Cardiac septum (tissue), 1 donor: ENCODE measurements at places on chromosomes 13 and 19. TPM values are rescaled to one million over a fixed set of nuclear protein-coding genes. Genes with fewer than 3 reads are reported as not detected.

DNA sequence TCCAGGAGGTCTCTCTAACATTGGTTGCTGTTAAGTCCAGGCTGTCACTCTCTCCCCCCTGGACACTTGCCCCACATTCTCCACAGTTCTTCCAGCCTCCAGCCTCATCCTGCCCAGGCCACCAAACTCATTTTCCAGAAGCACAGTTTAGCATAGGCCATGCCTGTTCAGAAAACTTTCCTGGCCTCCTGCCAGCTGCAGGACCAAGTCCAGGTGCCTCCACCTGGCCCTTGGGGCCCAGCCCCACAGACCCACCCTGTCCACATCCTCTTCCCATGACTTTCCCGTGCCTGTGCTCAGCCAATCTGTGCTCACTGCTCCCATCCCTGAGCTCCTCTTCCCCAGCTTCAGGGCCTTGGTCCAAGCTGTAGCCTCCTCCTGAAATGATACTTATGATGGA lies 905.0 kb downstream of the UQCRFS1 start:
- no peak for DNase-seq

DNA sequence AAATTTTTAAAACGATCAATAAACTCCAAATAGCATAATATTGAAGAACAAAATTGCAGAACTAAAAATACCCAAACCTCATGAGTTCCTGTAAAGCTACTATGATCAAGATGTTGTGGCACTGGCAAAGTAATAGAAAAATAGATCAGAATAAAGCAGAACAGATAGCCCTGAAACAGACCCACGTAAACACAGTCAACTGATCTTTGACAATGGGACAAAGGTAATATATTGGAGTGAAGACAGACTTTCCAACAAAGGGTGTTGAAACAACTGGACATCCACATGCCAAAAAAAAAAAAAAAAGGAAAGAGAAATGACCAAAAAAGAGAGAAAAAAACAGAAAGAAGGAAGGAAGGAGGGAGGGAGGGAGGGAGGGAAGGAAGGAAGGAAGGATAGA lies 138.7 kb downstream of the IRS2 start:
- no peak for DNase-seq

Gene ELAVL3
- 0.89 TPM for total RNA-seq

DNA sequence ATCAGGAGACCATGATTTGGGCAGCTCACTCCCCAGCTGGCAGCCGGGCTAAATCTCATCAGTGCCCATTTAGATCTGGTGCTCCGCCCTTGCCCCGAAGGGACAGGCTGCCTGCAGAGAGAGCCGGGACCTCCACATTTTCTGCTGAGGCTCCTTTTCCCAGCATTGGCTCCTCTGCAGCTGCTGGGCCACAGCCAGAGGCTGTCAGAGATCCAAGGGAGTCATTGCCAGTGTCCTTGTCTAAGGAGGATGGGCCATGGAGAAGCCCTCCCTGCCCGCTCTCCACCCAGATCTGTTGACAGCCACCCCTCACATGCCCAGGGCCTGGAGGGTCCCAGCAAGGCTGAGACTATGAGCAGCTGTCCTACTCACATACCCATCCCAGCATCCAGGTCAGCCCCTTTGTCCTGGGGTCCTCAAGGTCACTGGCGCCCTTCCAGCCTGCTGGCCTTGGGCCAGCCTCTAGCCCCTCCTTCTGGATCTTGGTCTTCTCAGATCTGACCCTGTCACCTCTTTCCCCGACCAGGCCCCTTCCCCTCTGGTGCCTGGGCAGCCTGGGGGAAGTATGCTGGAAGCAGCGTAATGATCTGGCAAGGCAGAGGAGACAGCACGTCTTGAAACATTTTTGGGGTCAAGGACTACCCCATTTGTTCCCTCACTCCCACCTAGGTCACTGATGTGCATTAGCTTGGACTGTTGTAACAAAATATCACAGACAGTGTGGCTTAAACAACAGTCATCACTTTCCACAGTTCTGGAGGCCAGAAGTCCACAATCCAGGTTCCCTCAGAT lies 7.9 kb downstream of the PIN1 start:
- DNase-seq = no peak

DNA sequence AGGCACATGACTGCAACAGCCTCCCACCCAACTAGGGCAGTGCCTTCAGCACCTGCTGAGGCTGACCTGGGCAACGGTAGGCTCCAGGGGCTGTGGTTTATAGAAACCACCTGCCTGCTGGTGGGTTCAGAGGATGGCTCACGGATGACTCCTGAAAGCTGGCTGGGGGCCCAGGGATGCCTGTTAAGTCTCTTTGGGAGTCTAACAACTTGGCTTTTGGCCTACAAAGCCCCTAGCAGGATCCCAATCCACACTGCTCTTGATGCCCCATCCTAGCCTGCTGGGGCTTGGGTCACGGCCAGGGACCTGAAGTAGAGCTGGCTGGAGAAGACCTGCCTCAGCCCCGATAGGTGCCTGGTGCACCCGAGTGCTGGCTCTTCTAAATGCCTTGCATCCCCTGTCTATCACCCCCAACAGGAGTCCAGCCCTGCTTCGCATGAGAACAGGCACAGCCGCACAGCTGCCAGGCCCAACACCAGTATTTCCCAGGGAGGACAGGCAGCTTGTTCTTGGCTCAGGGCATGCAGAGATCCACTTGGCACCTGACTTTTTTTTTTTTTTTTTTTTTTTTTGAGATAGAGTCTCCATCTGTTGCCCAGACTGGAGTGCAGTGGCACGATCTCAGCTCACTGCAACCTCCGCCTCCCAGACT lies 9.1 kb upstream of the EPHX3 start:
- no peak for DNase-seq
